Stimulated activated CD4-positive, alpha-beta T cell treated with anti-CD3 and anti-CD28 coated beads, Interleukin-4, amount 100 ng/mL, for 1 hour (primary cell): ENCODE measurements at places on chromosomes 11 and 22.
A peak's percentile ranks its signal among the peaks of the same experiment; 100 is the strongest.

GRCh38 chr11:96337541-96338431, 5.2 kb downstream of the MAML2 start:
- peak; percentile 44 for DNase-seq

GRCh38 chr11:76604081-76604625, 66.4 kb downstream of the LRRC32 start:
- DNase-seq: no peak

DNA sequence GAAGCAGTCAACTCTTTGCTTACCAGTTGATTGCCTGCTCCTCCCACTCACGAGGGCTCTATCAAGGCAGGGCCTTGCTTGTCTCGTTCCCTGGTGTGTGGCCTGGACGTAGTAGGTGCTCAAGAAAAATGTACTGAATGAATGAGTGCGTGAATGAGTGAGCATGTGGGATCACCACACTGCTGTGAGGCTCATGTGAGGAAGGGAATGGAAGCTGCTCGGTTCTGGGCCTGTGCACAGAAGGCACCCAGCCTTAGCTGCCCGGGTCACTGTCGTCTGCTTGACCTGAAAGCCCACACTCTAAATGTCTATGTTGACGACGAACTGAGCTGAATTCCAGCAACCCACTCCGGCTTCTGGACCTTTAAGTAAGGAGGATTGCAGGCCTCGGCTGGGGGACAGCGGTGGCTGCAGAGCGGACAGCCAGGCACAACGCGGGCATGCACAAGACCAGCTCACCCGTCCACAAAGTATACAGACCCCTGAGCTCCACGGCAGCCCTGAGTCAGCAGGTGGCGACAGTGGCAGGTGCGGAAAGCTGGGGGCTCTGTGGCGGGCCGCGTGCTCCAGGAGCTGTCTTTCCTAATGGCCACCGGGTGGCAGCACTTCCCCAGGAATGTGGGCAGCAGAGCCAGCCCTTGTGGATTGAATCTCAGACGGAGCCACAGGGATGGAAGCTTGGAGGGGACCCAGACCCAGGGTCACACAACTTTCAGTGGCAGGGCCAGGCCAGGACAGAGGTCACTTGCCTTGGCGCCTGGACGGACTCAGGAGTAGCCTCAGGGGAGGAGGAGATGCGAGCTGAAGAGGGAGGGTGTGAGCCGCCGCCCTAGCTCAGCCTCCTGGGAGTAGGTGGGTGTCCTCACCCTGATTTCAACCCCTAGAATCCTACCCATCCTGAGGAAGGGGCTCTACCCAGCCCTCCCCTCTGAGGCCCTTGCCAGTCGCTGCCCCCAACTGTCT, 5.0 kb upstream of the PICK1 start:
- peak; percentile 79 for DNase-seq

DNA sequence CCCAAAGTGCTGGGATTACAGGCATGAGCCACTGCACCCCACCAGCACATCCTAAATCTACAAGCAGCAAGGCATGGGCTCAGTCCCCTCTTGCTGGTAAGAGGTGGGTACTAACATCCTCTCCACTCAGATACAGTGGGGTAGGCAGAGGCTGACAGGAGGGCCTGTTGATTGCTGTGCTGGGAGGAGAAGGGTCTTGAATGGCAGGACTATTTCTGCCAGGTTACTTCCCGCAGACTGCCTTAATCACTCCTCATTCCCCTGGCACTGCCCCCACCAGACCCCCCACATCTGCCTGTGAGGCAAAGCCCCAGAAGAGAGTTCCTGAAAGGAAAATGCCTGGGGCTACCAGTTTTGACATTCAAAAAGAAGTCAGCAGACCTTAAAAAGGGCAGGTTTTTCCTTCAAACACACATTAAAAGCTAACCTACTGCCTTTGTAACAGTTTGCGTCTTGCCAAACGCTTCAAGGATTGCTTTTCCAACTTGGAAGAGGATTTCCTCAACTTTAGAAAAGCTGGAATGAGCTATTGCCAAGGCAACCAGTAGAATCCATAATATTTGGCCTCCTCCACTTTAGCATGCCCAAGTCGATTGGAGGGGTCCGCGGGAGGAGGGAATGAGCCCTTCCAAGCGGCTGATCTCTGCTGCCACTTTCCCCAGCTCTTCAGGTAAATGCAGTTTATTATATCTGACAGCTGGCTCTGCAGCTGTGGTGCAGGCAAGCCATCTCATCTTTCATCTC, 62.0 kb downstream of the FDX1 start:
- DNase-seq: no peak

DNA sequence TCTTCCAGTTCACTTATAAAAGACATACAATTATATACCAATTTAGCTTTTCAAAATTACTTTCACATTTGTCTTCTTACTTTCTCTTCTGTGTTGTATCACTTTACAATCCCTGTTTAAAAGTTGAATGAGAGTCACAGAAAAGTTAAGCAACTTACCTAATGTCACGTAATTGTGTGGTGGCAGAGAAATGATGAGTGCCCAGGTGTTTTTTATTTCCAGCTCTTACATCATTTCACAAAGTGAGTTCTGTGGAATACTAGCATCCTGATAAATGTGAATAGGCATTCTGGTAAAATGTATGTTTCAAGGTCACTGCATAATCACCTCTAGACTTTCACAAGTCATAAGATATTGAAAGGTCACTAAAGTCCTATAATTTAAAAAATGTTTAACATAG, 133.0 kb upstream of the FIBIN start:
- no peak for DNase-seq

DNA sequence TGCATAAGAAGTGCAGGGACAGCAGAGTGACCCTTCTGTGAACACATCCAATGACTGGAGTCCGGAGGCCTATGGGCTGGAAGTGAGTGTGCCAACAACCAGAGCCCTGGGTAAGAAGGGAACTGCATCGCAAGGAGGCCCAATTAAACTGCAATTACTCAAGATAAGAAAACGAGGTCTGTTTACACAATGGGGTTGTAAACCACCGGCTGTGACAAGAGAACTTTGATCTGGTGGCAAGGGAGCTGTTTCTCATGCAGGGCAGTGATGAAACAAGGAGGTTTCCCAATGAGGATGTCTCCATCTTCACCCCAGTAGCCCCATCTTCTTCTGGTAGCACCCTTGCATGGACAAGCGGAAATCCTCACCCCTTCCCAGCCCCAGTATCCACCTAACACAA, 21.5 kb downstream of the ETS1 start:
- no peak for DNase-seq

- DNase-seq: no peak
Observed at GRCh38 chr11:8531312-8531711, 62.7 kb downstream of the STK33 start.

DNA sequence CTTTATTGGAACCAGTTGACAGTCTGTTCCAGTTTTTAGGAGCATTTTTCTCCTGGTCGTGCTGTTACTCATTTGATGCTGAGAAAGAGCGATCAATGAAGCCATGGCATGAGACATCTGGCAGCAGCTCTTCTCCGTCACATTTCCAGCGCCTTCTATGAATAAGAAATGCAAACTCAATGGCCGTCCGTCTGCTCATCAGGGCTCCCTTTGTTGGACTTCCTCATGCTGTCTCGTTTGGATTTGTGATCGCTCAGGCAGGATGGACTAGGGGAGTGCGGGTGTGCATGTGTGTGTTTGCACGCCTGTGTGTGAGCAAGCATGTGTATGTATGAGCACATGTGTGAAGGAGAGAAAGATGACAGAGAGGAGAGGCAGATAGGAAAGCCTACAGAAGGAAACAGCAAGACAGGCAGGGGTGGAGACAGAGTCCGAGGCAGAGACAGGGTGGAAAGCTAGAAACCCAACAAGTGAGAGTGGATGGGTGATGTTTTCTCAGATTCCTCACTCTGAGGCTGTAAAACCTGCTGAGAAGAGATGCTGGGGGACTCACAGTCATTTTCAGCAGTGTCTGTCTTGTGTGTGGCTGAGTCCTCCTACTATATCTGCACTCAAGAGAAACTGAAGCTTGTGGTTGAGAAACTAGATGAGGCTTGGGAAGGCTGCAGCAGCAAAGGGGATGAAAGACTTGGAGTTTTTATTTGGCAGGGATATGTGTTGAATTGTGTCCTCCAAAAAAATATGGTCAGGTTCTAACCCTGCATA, 56.0 kb upstream of the CLMP start:
- DNase-seq: no peak

DNA sequence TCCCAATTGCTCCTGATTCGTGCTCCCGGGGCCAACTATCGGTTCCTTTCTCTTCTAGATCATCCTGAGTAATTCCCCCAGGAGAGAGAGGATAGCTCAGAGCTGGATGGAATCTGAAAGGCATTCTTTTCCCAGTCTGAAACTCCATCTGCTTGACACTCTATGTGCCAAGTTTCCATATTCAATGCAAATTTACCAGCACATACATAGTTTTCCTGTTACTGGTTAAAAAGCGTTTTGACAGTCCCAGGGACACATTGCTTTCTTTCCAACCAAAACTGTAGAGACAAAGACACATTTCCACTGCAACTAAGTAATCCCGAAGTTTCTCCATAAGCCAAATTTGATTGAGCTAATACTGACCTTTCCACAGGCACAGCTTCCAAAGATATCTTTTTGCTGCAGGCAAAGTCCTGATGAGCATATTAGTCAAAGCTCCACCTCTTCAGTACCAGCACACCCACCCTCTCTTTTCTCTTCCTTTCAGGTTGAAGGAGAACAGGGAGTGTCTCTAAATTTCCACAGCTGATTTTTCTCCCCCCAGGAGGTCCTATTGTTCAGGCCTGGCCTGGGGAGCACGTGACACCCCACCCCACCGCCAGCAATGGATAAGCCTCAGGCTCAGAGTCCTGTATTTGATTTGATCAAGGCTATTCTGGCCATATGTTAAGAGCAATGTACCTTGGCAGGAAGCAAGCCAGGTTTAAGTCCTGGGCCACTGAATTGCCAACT, 9.7 kb upstream of the ANKK1 start:
- no peak for DNase-seq

DNA sequence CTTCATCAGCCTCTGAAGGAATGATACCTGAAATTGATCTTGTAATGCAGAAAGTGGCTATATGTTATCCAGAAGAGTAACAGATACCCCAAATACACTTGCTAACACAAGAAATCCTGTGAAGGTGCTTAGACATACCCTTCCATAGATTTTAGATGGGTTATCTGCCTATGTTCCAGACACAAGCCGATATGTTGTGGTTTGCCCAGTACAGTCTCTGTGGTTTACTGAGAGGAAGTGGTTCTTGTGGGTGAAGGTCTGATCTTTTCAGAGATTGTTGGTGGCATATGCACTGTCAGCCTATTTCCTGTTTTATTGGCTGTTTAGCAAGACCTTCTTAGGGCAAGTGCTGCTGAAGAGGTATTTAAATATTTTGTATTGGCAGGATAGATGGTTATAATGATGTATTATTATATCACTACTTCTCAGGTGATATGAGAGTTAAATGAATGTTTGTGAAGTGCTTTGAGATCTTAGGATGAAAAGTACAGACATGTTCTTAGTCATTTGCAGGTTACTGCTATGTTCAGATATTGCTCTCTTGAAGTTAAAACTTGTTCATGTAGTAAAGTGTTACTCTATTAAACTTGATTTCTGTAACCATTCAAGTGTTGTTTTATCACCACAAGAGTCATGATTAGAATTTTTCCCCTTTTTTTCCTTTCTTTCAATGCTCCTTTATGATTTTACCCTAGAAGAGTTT, 8.2 kb downstream of the ARHGEF12 start:
- no peak for DNase-seq

- DNase-seq: no peak
Observed at GRCh38 chr11:19243613-19244012, 2.9 kb upstream of the E2F8 start.

DNA sequence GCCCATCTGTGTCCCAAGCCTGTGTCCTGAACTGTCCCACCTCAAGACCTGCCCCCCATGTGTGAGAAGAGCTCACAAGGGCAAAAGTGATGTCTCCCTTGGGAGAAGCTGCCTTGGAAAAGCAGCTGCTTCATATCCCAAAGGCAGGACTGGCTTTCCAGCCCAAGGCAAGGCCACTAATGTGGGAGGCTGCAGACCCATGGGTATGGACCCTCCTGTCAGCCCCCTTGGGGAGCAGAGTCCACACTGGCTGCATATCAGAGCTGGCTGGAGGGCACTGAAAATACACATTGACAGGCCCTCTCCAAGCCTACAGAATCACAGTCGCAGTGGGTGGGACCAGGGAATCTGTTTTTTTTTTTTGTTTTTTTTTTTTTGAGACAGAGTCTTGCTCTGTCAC, 2.7 kb downstream of the PELI3 start:
- DNase-seq: no peak

DNA sequence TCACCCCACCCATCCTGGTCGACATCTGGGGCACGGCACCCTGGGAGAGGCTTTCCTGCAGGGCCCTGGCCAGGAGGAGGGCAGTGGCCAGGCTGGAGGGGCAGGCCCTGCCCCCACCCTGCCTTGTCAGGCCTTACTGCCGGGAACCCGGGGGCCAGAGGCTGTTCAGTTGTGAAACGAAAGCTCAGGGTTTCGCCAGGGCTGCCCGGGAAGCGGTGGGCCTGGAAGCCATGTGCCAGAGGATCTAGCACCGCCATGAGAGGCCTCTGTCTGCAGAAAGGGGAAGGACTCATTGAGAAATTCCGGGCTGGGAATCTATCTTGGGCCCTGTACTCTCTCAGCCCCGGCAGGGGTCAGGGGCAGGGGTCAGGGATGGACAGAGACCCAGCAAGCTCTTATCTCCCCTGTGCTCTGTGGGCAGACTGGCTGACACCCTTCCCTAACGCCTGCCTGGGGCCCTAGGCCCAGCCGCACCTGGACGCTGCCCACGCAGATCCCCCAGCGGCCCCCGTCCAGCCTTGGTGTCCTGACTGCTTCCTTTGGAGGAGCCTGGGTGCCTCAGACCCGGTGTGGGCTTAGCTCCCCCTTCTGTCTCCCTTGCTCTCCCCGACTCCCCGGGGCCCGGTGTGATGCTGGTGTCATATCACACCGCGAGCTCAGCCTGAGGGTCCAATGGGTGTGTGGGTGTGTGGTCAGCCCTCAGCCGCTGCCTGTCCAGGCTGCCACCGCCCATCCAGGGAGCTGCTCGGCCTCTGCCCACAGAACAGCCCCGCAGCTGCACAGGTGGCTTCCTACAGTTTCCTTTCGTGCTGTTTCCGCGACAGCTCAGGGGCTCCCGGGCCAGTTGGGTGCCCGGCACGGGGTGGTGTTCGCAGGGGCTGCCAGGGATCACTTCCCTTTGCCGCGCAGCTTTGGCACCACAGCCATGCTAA, 6.5 kb downstream of the PIM3 start:
- peak; percentile 27 for DNase-seq

GRCh38 chr11:122273476-122274191, 157.6 kb upstream of the BLID start:
- DNase-seq: no peak
